Stimulated activated CD4-positive, alpha-beta T cell treated with anti-CD3 and anti-CD28 coated beads, Interleukin-4, amount 100 ng/mL, for 1 hour (primary cell): ENCODE measurements at places on chromosomes 7 and 10.

- no peak for DNase-seq
Measured at GRCh38 chr10:96672481-96673175, 47.7 kb downstream of the PIK3AP1 start.

DNA sequence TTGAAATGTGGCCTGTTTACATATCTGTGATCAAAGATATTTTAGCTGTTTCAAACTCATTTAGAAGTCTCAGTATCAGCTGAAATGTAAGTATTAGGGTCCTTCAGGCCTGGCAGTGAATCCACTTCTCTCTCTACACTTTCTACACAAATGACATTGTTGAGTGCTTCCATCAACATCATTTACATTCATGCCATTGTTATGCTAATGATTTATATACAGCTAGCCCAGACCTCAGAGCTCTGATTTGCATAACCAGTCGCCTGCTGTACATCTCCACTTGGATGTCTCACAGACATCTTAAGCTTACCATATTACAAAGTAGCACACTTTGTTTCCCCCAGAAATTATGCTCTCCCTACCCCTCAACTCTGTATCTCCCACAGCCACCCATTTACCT, 71.6 kb downstream of the GSDME start:
- DNase-seq: no peak

- DNase-seq: no peak
Measured at GRCh38 chr7:136130511-136131303, 153.5 kb upstream of the MTPN start.

- DNase-seq: no peak
Measured at GRCh38 chr10:54415483-54415882, 385.5 kb downstream of the PCDH15 start.

GRCh38 chr10:63429281-63429680, 36.5 kb downstream of the JMJD1C start:
- no peak for DNase-seq

DNA sequence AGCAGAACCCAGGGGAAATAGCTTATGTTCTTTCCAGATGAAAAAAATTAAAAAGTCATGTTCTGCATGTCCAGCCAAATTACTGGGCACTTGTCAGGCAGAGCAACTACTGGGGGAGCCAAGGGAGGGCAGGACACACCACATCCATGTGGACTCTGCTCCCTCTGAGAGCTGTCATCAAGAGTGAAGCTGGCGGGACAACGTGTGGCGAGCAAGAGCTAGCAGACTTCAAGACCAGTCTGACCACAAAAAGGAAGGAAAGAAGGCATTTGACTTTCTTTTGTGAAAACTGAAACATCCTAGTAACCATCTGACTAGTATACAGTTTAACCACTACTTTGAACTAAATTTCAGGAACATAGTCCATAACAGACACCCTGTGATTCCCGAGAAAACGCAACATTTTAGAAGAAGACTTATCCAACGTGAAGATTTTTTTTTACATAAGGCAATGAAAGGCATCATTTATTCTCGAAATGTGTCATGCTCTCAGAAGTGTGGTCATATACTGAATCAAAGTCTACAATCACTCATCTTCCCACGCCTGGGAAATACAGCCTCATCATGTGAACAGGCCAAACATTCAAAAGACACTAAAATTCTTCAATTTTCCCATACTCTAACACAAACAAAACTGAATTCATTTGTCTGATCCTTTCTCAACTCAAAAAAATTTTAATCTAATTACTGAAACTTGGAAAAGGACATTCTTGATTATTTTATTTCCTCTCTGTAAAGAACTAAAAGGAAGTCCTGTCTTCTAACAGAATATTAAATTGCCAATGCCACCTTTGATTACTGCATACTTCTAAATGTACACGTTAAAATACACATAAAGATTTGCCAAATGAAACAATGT, 15.5 kb downstream of the CYTH3 start:
- DNase-seq: no peak

GRCh38 chr10:102069071-102069470, 3.9 kb downstream of the HPS6 start:
- DNase-seq: no peak

DNA sequence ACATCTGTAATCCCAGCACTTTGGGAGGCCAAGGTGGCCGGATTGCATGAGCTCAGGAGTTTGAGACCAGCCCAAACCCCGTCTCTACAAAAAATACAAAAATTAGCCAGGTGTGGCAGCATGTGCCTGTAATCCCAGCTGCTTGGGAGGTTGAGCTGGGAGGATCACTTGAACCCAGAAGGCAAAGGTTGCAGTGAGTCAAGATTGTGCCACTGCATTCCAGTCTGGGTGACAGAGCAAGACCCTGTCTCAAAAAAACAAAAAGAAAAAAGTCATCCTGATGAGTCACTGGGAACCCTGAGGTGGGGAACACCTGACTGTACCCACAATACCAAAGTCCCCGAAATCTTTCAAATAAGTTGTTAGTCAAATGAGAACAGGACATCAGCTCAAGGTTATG, 80.0 kb downstream of the NEBL start:
- no peak for DNase-seq

DNA sequence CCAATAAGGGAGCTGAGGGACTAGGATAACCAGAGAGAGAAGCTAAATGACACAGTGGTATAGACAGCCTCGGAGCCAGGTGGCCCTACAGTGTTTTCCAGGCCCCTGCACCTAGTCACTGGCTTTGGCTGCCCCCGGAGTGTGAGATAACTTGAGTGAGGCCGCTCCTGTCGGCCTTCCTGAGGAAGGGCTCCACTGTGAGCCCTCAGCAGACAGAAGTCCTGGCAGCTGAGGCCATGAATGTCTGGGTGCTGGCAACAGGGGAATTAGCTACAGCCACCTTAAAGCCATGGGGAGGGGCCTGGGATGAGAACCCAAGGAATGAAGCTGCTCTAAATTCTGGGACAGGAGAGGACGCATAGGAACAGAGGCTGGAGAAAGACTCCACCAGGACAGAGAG, 4.6 kb upstream of the GDF10 start:
- no peak for DNase-seq

DNA sequence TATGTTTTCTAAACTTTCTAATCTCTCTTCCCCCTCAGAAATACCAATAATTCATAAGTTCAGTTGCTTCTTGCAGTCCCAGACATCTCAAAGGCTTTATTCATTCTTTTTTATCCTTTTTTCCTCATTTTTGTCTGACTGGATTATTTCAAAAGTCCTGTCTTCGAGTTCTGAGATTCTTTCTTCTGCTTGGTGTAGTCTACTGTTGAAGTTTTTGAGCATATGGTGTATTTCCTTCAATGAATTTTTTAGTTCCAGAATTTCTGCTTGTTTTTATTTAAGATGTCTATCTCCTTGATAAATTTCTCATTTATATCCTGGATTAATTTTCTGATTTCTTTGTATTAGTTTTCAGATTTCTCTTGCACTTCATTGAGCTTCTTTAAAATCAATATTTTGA, 8.4 kb downstream of the TMEM140 start:
- DNase-seq: no peak

- DNase-seq: no peak
Measured at GRCh38 chr7:153061910-153062528, 302.5 kb downstream of the ACTR3B start.

DNA sequence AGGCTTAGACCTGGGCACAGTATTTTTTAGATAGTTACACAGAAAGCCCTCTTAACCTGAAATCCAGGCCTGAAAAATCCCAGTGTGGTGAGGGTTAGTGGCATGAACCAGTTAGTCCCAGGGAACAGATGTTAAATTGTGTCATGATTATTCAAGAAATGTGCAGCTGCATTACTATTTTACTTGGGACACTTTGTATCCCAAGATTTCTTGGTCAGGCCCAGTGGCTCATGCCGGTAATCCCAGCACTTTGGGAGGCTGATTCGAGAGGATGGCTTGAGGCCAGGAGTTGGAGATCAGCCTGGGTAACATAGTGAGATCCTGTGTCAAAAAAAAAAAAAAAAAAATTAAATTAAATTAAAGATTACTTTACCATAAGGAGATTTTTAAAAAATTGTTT, 36.0 kb upstream of the OTUD1 start:
- no peak for DNase-seq

DNA sequence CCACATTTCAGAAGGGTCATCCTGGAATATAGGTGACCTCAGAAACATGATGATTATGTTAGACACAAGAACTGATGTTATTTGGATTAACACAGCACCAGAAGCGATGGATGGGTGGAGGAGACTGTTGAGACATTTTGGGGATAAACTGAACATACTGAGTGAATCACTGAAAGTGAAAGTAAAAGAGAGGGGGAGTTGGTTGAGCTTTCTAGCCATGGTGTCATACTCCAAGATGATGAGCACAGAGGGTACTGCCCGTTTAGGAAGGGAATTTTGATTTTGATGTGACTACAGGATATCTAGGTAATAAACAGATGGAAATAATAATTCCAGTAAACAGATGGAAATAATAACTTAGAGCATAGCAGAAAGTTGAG, 248.0 kb upstream of the NPY start:
- no peak for DNase-seq

GRCh38 chr7:142883571-142884285, 1.8 kb downstream of the TRPV6 start:
- DNase-seq: no peak

DNA sequence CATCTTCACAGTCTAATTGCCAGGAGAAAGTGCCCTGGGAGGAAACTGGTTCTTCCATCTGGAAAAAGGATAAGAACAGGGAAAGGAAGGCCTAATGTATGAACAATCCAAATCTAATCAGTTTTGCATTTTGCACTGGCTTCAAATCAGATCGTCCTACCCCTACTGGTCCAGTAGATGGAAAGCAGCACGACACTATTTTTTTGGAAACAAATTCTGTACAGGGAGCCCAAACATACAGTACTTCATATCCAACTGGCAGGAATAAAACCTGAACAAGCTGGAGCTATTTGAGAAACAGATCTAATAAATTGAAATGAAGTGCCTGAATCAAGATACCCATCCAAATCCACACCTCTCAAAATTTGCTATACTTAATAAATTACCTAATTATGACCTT, 36.5 kb downstream of the ETV1 start:
- DNase-seq: no peak

DNA sequence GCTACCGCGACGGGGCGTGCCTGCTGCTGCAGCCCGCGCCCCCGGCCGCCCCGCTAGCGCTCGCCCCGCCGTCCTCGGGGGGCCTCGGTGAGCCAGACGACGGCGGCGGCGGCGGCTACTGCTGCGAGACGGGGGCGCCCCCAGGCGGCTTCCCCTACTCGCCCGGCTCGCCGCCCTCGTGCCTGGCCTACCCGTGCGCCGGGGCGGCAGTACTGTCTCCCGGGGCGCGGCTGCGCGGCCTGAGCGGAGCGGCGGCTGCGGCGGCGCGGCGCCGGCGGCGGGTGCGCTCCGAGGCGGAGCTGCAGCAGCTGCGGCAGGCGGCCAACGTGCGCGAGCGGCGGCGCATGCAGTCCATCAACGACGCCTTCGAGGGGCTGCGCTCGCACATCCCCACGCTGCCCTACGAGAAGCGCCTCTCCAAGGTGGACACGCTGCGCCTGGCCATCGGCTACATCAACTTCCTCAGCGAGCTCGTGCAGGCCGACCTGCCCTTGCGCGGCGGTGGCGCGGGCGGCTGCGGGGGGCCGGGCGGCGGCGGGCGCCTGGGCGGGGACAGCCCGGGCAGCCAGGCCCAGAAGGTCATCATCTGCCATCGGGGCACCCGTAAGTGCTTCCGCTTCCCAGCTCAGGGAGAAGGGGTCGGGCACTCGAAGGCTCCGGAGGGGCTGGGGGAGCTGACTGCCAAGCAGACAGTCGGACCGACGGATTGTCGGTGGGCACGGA, 761 bp downstream of the PTF1A start:
- no peak for DNase-seq

DNA sequence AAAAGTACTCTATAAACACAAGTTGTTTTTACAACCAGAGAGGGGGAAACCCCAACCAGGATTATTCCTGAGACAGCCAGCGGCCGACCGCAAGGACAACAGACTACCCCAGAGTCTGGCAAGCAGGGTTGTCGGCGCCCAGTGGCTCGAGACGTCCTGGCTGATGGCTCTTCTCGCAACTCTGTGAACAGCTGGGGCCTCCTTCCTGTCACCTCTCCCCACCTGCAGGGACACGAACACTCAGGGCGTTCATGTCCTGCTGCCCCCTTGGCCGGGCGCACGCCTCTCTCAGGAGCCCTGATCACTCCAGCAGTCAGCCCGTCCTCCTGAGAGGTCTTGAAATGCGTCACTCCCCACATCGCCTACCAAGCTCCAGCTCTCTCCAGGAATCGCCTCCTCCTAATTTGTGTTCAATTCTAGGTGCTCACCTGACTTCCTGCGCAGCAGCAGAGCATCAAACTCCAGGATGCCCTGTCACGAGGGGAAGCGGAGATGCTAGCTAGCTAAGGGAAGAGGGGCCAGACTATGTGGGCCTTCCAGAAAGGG, 66.4 kb upstream of the TNRC18 start:
- no peak for DNase-seq

- DNase-seq: no peak
Measured at GRCh38 chr10:84177541-84178141, 4.0 kb downstream of the GPR15LG start.

- no peak for DNase-seq
Measured at GRCh38 chr7:150471886-150472285, 21.5 kb downstream of the GIMAP8 start.

GRCh38 chr10:6603142-6604125, 23.4 kb upstream of the PRKCQ start:
- no peak for DNase-seq
